T-helper 1 cell (primary cell): ENCODE measurements at places on chromosomes 5 and 9.

DNA sequence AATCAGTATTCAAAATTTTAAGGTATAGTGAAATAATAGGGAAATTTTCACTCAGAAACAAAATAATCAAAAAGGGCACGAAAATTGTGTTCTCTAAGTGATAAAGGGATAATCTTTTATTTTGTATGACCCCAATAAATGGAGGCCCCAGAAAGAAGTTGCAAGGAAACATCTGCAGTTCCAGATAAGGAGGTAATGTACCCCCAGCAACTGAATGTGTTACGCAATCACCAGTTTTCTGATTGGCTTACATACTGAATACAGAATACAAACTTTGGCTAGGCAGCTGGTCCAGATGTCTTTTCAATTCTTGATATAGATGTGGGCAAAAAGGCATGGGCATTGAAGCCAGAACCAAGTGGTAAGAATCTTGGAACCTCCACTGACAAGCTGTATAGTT is 1.7 kb upstream of the TOPORS start:
- DNase-seq, result no peak

DNA sequence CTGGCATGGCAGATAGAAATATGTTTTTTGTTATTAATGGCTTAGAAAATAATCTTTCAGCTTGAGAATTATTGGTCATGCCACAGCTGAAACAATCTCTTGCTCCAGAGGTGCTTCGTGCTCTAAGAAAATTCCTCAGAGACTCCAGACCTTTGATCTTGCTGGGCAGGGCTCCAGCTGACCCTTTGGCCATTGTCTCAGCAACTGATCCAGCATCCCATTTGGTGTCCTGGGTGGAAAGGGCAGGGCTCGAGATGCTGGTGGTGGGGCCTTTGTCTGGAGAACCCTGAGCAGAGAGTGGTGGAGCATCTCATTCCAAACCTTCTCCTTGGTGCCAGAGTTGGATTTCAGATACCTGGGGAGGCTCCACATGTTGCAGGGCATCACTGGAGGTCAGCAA is 43.2 kb upstream of the PIK3R1 start:
- no peak for DNase-seq

DNA sequence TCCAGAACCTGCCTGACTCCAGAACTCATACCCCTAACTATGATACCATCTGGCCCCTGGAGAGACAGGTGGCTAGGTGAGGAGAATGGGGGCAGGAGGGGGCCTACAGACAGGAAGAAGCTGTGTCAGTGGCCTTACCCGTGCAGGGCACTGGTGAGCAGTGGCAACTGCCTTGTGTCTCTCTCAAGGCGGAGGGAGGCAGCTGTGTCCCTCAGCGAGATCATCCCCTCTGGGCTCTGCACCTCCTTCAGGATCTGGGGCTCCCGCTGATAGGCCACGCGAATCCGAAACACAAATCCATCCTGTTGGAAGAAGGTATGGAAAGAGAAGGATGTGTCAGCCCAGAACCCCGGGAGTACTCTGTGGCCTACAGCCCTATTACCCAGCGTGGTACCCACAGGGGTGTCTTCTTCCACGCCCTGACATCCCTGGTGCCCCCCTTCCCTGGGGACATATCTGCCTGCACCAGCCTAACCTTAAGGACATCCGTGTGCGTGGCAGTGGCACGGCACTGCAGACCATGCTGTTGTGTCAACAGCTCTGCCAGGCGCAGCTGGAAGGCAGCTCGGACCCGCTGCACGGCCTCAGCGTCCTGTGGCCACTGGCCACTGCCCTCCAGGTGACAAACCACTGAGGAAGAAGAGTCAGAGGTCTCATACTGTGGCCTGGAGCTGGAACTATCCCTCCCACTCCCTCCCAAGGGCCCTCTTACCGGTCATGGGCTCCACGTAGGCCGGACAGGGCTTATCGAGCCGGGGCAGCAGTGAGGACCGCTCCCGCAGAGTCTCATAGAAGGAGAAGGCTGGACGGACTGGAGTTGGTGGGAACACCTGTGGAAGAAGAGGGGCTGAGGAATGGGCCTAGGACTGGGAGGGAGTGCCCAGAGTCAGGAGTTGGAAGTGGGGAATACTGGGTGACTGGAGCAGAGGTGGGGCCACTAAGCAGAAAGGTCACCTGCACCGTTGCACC is 7.8 kb downstream of the NOL6 start:
- no peak for DNase-seq

DNA sequence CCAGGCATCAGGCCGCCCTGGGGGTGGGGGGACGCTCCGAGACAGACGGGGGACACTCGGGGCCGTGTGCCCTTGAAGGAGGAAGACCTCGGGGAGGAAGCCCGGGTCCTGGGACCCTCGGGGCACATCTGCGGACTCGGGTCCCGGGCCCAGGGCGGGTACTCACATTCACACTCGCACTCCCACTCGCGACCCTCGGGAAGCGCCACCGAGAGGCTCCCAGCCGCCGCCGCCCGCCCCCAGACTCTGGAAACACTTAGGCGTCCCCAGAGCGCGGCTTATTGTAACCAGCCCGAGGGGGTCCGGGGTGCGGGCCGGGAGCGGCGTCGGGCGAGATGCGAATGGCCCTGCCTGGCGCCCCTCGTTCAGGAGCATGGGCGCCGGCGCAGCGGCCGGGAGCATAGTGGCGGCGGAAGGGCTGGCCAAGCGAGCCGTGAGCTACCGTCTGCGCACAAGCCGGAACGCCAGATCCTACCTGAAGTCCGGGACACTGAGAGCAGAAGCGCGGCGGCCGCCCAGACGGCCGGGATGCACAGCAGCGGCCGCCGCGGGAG is 559 bp downstream of the ROR2 start:
- DNase-seq, result no peak

DNA sequence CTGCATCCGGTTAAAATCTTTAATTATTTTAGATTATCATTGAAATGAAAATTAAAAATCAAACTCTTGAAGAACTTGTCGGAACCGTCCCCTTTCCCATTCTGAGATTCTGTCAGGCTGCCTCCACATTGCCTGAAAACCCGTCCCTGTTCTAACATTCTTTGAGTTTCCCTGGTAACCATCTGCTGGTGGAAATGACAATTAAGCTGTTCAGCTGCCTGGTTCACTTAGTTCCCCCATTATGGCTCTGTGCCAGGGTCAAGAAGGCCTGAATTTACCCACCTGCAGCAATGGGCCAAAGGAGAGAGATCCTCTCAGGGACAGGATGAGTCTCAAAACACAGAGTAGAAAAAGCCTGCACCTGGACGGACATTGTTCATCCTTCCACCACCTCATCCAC is 11.8 kb upstream of the TCOF1 start:
- no peak for DNase-seq

GRCh38 chr9:38359297-38359653 is 33.2 kb upstream of the ALDH1B1 start:
- DNase-seq, result no peak

GRCh38 chr9:131273146-131273855 is 3.0 kb downstream of the FAM78A start:
- no peak for DNase-seq

GRCh38 chr5:145856285-145856818 is 16.5 kb downstream of the GRXCR2 start:
- DNase-seq, result no peak

DNA sequence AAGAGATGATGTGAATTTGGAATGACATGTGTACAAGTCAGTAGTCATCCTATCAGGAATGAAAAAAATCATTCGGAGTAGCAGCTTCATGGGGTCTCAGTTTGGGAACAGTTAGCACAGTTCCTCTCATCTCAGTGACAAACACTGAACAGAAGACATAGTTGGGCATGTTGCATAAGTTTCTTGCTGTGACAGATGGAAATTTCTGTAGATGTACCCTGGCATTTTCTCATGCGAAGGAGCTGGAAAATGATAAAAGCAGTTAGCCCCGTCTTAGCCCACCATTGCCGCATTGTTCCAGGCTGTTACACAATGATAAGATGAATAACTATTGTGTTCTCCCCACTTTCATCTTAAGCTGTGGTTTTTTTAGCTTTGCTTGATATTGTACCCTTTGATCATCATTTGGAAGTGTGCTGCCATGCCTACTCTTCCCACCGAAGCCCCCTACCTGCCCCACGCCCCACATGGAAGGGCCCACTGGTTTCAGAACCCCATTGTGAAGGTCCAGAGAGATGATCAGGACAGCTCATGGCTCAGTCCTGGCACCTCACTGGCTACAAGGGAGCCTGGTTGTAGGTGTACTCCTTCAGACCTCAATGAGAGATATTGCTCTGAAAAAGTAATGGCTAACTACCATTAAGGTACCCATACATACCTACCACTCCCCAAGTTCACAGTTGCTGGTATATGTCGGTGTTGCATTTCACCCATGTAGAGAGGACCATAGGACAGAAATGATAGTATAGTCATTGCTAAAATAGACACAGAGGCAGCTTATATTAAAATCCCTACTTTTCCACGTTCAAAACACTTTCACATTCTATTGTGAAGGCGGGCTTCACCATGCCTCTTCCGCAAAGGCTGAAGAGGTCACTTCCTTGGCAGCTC is 38.8 kb downstream of the SFXN1 start:
- no peak for DNase-seq

DNA sequence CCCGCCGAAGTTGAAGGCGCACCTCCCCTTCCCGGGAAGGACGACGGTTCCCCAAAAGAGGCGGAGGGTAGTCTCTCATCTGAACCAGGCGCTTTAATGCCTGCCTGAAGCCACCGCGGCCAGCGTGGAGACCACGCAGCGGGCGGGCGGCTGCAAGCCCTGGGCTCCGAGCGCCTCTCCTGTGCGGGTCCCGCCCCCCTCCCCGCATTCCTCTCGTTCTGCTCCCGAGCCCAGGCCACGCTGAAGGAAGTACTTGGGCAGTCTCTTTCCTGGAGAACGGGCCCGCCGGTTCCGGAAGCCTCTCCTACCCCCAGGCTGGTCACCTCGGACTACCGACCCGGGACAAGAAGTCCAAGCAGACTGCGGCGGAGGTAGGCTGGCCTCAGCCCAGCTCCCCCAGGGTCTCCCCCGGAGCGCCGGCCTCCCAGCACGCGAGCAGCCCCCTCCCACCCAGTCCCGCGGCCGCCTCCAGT is 571 bp downstream of the PPIC start:
- DNase-seq, result no peak

GRCh38 chr9:26597542-26598149 is 295.0 kb downstream of the CAAP1 start:
- no peak for DNase-seq

- no peak for DNase-seq
Measured at GRCh38 chr9:133151041-133151440, 12.7 kb downstream of the GBGT1 start.

- DNase-seq, result no peak
Measured at GRCh38 chr5:130923543-130924124, 241.4 kb downstream of the HINT1 start.

DNA sequence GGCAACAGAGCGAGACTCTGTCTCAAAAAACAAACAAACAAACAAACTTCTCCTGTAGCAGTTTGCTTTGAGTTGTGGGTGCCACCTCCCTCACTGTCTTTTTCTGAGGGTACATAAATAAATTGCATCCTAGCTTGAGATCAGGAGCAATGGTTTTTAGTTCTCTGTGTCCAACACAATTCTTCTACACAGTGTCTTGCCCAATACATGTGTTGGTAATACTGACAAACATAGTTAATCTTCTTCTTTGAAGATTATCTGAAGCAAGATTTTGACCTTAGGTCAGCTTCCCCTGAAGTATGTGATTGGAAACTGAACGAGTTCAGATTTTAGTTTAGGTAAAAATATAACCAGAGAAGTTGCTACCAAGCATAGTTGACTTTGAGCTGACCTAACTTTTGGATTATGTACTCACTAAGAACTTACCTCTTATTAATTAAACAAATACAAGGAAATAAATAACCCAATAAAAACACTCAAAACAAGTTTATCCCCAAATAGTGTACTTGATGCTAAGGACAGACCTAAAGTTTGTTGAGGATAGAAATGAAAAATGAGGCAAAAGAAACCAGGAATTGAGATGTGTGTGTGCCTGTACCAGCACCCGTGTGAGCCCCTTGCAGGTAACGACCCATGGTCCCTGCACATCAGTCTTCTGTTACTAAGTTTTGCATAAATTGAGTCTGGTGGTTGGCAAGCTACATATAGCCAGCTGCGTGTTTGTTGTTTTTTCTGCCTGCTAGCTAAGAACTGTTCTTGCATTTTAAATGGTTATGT is 16.2 kb downstream of the TJP2 start:
- DNase-seq, result no peak

DNA sequence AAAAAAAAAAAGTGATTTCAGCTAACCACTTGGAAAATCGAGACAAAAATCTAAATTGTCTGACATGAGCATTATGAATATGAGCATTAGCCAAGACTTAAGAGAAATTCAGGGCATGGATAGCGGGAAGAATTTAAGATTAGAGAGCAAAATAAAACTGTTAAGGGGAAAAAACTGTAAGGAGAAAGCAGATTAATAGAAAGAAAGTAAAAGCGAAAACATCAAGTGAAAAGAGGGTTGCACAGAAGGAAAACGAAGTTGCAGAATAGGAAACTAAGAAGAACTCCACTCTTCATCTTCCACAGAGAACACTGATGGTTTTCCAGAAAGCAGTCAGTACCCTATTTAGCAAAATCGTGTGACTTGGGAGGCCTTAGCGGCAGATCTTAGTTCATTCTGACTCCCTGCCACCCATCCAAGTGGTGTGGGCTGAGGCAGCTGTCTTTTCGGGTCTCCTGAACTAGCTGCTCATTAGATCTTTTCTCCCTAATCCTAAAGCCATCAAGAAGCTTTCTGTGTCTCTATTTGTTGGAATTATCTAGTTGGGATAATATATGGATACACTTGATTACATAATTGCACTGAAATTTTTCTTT is 3.7 kb downstream of the NIM1K start:
- no peak for DNase-seq

GRCh38 chr5:151469992-151470391 is 22.6 kb downstream of the SLC36A1 start:
- no peak for DNase-seq

DNA sequence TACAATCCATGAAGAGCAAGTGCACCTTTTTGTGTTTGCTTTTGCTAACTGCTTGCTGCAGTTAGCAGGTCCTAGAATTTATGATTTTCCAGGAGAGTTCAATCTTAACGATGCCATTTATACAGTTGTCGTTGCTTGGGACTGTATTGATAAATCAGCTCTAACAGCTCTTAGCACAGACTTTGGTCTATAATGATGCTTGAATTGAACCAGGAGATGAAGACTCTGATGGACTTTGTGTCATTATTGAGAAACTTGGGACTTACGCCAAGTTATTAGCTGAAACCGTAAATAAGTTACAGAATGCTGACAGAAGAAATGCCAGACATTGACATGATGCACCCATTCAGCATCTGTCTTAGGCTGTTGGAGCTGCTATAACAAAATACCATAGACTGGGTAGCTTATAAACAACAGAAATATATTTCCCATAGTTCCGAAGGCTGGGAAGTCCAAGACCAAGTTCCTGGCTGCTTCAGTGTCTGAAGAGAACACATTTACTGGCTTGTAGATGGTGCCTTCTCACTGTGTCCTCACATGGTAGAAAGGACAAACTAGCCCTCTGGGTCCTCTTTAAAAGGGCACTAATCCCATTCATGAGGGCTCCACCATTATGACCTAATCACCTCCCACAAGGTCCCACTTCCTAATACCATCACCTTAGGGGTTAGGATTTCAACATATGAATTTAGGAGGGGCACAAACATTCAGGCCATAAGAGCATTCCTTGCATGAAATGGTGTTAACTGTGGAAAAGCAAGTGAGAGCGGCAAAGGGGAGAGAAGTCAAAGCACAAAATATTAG is 17.6 kb downstream of the GLRX start:
- DNase-seq, result no peak
